ENCODE measurements at places on chromosomes 11 and 22. TPM values are rescaled to one million over a fixed set of nuclear protein-coding genes. Genes with fewer than 3 reads are reported as not detected.

Gene ASCL2
- not detected for total RNA-seq

DNA sequence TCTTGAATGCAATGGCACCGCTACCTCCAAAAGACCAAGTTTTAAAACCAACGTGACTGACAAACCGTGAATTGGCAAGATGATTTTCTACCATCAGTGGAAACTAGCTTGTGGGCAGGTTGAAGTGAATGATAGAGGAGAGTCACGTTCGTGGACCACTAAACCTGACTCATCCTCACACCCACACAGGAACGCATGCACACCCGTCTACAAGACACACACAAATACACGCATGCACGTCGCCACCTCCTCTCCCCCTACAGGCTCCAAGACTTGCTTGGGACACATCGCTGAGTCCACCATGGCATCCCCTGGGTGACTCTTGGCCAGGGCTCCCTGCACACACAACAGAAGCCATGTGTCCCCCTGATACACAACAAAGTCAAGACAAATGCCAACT, 14.4 kb downstream of the TMPRSS6 start:
- no peak for DNase-seq

Gene BACE1-AS
- 10.5 TPM for total RNA-seq

- DNase-seq, result no peak
These were observed 517.4 kb downstream of the BUD13 start for GRCh38 chr11:116255321-116255953.

Data from gastrocnemius medialis (tissue), 4 donors.